ENCODE measurements at places on chromosomes 7 and 10.

- DNase-seq: no peak
Measured at GRCh38 chr10:113619401-113619800, 44.4 kb downstream of the NRAP start.

GRCh38 chr7:12805518-12805928 lies 118.1 kb downstream of the ARL4A start:
- DNase-seq: no peak

DNA sequence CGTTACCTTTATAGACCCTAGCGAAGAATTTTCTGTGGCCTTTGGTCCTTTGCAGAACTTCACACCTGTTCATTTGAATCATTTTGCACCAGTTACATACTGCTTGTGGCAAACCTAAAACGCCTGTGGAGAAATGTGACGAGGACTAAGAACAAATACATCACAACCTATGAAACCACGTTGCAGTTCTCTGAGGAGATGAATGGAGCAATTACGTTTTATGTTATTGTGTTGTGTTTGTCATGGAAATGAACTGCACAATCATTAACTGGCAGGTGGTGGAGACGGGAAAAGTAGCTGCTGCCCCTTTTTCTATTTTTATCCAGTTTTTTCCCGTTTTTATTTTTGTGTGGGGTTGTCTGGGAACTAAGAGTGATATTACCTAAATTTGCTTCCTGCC lies 505.5 kb downstream of the SDK1 start:
- no peak for DNase-seq

GRCh38 chr10:108784534-108784933 lies 1138.8 kb downstream of the XPNPEP1 start:
- no peak for DNase-seq

- no peak for DNase-seq
Measured at GRCh38 chr7:132393789-132394261, 182.4 kb downstream of the PLXNA4 start.

- no peak for DNase-seq
Measured at GRCh38 chr7:10618953-10619352, 354.7 kb upstream of the PHF14 start.

DNA sequence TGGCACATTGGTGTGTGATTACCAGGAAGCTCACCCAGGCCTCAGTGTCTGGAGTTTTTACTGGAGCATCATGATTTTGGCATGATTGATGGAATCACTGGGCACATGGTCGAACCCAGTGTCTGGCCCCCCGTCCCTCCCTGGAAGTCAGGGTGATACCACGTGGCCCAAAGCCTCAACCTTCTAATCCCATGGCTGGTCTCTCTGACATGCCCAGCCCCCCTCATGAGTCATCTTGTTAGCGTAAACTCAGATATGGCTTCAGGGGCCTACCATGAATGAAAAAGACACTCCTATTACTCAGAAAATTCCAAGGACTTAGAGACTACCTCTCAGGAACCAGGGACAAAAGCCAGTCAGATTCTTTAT lies 109.3 kb downstream of the GRK5 start:
- DNase-seq: no peak

- DNase-seq: no peak
Measured at GRCh38 chr7:94511718-94512117, 2.1 kb downstream of the CASD1 start.

GRCh38 chr10:48522011-48522765 lies 82.7 kb downstream of the ARHGAP22 start:
- DNase-seq: no peak

GRCh38 chr7:105982388-105982787 lies 19.3 kb downstream of the CDHR3 start:
- DNase-seq: no peak

GRCh38 chr7:17184805-17185689 lies 113.4 kb upstream of the AHR start:
- DNase-seq: no peak

GRCh38 chr7:66150471-66150870 lies 35.8 kb downstream of the CRCP start:
- no peak for DNase-seq

DNA sequence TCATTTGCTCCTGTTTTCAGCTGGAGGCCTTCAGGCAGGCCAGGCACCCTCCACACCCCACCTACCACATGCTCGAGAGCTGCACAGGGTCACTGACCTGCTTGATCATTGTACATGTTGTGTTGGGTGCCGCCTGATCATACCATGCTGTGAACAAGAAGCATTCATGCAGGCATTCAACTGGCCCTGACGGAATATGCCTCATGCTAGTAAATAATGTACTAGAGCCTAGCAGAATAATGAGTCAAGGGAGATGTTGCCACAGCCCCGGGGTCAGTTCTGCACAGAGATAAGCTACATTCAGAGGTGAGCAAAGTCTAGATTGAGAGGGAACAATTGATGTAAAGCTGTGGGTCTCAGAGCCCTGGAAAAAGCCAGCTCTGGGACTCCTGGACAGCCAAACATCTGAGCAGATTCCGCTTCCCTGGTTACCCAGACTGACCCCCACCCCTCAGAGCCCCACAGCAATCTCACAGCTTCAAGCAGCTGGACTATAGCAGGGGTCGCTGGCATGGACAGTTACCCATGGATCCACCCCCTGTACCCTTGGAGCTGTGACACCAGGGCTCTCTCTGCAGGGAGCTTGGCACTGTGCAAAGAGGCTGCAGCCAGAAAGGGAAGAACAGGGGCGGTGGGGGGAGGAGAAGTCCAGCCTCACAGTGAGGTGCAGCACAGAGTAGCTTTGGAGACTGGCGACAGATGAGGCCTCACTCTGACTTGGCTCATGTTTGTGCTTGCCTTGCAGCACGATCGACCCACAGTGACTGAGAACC lies 86.6 kb downstream of the FRMPD2 start:
- DNase-seq: no peak

- no peak for DNase-seq
Measured at GRCh38 chr7:82257118-82257695, 186.4 kb downstream of the CACNA2D1 start.

GRCh38 chr7:150524018-150524417 lies 9.3 kb downstream of the GIMAP7 start:
- DNase-seq: no peak

DNA sequence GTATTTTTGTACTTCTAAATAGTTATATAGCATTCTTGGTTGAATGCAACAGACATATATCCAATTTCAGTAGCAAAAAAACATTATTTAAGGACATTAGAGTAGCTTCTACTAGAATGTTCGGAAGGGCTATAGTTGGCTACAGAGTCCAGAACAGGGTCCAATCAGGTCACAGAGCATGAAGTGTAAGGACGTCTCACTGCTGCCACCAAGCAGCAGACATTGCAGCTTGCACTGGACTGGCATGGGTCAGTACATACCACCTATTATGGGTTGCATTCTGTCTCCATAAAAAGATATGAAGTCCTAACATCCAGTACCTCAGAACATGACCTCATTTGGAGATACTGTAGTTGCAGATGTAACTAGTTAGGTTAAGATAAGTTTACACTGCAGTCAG lies 87.3 kb downstream of the LHFPL3 start:
- no peak for DNase-seq

DNA sequence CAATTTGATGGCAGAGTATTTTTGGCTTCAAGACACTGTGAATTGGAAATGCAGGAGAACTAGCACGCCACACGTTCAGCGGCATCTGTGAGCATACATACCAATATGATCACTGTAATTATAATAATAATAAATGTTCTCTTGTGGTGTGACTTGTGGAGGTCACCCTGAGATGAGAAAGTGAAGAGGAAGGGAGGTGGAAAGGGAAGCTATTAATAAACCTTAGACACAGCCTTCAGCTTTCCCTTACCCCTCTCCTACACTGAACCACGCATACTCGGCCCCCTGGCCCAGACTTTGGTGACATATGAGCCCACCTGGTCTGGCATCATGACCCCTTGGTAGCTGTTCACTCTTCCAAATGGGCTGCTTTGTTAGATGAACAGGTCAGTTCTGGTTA lies 139.1 kb downstream of the SORCS3 start:
- no peak for DNase-seq

GRCh38 chr7:95899919-95900513 lies 127.7 kb downstream of the DYNC1I1 start:
- DNase-seq: no peak

- no peak for DNase-seq
Measured at GRCh38 chr7:75656740-75657139, 82.0 kb downstream of the HIP1 start.

DNA sequence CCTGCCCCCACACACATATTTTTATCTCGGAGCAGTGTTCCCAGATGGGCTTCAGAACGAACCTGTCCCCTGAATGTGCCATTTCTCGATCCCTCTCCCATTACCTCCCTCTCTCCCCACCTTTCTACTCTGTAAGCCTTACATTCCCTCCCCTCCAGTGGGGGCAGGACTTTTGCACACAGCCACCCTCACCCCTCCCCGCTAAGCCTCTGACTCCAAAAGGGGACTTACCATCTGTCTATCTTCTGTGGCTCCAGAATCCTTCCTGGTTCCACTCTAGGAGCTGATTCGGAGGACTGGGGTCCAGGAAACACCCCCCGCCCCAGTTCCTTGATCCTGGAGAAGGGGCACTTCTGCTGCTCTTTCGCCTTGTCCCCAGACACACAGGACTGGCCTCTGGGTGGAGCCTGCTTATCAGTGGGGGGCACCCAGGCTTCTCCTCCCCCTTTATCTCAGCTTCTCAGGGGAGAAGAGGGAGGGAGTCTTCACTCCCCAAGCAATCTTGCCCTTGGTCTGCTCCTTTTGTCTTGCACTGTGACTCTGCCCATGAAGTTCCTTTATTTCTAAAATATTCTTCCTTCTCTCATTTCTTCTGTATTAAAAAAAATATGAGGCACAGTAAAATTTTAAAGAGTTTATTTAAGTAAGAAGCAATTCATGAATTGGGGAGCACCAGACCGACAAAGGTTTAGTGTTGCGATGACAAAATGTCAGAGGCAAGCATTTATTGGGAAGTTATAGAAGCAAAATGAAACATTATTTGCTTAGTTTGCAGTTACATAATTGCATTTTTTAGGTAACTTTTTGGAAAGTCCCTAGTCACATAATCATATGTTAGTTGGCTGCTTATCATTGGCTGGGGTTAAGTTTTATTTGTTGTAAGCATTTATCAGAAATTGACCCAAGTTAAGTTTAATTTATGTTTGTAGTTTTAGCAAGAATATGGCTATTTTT lies at the start of gene KEL:
Gene KEL (minus strand): TSS at position 391 of the 954 bp plus-strand sequence. CDS start 157 bp downstream, at position 234.
- DNase-seq: no peak

DNA sequence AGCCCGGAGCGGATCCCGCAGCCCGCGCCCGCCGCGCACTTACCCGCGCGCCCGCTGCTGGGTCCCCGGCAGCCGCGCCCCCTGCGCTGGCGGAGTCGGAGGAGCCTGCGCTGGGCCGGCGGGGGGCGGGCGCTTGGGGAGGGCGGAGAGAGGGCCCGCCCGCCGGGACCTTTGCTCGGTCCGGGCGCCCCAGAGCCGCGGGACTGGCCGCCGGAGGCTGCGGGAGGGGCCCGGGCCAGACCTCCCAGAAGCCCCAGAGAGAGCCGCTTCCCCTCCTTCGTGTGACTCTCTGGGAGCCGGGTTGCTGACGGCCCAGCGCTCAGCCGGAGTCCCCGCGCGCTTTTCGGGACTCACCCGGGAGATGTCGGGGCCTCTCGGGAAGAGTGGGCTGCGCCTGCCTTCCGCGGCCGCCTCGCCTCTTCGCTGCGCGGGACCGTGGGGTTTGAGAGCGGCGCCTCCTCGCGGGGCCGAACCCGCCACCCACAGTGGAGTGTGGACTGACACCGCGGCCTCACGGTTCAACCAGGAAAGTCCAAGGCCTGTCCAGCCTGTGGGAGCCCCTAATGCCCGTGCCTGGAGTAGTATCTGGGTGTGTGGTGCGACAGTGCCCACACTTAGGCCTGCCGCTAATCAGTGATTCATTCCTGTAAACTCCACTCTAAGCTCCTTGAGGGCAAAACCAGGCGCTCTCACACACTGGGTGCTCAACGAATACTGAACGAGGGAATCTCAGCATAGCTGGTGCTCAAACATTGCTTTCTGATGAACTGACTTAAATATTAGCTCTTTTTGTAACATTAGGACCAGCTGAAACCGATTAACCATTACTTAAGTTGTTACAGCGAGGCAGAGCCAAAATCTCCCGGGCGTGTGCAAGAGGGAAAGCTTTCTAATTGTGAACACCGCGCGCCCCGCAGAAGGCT lies at the start of gene GSDME:
Gene GSDME (minus strand): TSS at position 112 of the 923 bp plus-strand sequence. CDS start 7,690 bp downstream, outside the sequence.
- DNase-seq: no peak

DNA sequence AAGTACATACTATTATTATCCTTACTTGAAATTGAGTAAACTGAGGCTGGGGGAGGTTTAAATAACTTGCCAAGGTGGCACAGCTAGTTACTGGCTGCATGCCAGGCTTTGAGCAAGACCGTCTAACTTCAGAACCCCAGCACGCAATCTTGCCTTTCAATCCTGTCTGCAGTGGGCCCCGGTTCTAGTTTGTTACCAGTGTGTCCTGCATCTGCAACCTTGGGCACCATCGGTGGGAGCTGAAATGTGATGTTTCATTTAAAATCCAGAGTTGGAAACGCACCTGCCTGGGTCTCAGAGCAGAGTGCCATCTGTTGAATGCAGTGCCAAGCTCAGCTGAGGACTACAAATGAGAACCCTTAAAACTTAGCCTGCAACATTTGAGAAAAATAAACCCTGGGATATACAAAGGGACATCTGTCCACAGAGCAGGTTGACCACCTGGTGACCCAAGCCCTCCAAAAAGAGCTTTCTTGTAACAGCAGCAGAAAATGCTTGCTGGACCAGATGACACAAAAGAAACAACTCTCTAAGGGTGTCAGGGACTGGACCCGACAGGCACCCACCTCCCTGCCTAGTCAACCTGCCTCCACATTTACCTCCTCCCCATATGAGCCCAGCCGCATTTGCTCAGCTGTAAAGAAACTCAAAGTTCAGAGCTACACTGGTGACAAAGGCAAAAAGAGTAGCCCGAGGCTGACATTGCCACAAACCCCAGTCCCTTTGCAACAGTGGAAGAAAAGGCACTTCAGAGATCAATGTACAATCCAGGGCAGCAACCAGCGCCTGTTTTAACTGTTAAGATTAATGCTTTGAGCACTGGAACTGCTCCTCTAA lies 1.7 kb downstream of the SH3PXD2A start:
- no peak for DNase-seq

DNA sequence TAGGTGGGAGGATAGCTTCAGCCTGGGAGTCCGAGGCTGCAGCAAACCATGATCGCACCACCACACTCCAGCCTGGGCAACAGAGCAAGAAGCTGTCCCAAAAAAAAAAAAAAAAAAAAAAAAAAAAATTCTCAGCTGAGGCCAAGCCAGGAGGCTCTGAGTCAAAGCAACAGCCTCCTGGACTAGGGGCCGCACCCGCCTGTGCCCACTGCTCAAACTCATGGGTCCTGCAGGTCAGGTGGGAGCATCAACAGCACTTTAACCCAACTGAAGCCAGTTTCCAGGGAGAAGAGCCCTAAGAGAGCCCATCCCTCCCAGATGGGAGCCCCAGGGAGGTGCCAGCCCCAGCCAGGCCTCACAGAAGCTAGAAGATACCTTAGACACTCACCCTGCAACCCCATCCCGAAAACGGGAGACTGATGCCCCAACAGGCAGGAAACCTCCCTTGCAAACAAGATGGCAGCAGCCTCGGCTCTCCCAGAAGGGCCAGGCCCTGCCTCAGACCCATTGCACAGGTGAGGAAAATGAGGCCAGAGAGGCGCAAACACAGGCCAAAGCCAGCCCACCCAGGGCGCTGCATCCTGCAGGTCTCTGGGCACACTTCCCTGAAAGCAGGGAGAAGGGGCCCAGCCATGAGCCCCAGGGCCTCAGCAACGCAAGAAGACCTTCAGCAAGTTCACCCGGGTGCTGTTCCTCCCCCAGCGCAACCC lies 11.0 kb downstream of the PDGFA start:
- DNase-seq: no peak
